ENCODE measurements at places on chromosomes 4 and X.

DNA sequence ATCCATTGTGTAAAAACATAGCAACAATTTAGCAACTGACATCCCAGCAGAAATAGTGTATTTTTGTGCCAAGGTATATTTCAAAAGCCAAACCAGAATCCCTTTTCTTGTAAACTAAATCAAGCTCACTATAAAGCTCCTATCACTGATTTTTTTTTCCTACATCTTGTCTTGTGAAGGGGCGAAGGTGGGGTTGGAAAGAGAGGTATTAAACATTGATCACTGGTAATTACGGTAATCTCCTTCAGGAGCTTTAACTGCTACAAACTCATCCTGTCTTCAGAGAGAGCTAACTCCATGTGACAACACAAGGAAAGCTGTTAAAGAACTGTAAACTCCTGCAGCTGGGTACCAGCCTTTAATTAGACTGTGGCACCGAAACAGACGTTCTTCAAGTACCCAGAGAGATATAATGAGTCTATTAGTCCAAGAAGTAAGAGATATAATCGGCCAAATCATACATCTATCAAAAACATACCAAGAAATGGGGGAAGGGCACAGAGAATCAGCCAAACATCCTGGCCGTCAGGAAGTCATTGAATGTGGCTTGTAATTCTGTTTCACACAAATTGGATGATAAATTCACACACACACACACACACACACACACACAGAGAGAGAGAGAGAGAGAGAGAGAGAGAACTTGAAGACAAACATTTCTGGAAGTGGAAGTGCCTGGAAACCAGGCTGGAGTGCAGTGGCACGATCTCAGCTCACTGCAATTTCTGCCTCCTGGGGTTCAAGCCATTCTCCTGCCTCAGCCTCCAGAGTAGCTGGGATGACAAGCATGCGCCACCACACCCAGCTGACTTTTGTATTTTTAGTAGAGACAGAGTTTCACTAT lies 111.9 kb upstream of the PPARGC1A start:
- DNase-seq, result no peak

GRCh38 chr4:171644430-171645057 lies 168.7 kb upstream of the GALNTL6 start:
- DNase-seq, result no peak

DNA sequence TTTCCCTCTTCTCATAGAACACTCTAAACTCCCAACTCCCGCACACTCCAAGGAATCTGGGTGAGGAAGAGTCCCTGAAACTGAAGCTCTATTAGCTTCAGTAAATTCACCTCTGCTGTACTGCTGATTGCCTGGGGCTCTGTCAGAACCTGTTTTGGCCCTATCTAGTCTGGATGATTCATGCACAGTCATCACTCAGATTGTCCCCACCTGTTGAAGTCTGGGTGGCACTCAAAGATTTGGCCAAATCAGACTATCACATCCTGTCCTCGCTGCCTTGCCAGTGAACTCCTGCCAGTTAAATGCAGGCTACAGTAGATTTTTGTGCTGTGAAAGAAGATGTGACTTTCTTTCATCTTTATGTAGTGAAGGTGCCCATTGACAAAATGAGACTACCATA lies 63.5 kb upstream of the EMCN start:
- no peak for DNase-seq

DNA sequence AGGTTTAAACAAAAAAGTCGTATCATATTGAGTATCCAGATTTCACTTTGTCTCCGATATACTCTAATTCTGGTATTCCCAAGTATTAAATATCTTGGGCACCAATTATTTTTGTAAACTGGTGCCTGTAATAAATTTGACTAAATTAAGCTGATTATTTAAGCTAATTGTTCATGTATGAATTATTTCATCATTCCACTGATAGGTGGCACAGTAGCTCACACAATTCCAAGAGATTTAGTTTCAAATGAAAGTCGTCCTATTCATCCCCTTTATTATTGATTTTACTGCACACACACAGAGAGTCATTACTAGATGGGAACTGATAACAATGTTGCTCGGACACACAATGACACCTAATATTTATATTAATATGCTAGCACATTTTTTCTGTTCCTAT lies 432.4 kb downstream of the DMD start:
- no peak for DNase-seq

GRCh38 chr4:94370533-94371254 lies 28.1 kb upstream of the HPGDS start:
- DNase-seq, result no peak

- DNase-seq, result peak; percentile 41
These were observed 25.7 kb upstream of the MND1 start for GRCh38 chr4:153318696-153319320.

GRCh38 chr4:22595684-22596083 lies 79.8 kb upstream of the ADGRA3 start:
- no peak for DNase-seq

DNA sequence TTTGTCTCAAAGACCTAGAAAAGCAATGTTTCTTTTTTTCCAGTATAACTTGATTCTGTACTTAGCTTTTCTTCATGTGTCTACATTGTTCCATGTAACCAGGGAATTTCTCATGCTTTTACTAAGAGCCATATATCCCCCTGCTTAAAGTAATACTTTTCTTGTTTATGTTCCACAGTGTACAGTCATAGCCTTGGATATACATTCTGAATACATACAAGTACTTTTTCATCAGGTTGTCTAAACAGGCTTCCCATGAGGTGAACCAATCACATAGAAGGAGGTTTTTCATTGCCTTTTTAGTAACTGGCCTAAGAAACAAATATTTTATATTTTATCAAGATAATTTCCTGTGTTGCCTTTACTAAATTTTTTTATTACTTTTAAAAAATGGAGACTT lies 52.8 kb downstream of the SLC2A9 start:
- DNase-seq, result no peak

DNA sequence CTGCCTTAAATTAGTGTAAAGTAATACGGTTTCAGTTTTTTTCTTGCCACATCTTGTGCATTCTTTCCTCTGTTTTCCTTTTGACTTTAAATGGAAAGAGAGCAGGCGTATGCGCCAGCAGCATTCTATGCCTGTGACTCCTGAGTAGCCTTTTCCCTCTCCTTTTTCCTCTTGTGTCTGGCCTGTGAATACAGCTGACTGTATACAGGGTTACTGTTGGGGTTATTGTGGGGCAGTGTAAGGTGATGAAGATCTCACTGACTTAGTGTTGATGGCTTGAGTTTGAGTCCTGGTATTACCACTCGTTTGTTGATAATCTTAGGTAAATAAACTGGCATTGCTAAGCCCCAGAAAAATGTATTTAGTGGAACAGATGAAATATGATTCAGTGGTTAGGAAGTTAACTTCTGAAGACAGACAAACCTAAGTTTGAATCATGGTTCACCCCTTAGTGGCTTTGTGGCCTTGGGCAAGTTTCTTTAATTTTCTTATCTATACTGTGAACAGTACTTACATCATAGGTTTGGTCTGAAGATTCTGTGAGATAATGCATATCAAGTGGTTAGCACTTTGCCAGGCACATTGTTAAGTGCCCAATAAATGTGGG lies 105.1 kb downstream of the FNIP2 start:
- DNase-seq, result no peak

DNA sequence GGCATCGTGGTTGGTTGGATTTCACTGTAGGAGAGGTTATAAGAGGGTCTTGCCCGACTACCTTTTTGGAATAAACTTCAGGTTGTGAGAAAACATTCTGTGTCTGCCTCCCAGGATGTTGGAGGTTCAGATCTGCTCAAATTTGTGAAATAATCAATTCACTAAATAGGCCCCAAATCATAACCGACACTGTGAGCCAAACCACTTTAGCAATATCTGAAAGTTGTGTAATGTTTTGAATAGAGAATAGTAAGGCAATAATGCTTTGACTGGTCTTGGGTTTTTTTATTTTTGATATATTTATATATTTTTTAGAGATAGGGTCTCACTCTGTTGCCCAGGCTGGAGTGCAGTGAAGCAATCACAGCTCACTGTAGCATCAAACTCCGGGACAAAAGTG lies 131.2 kb downstream of the GLRA3 start:
- no peak for DNase-seq

- no peak for DNase-seq
These were observed 21.6 kb upstream of the UBA1 start for GRCh38 chrX:47171996-47172395.

- peak; percentile 14 for DNase-seq
These were observed 56.4 kb downstream of the SPCS3 start for GRCh38 chr4:176376032-176376614.

GRCh38 chr4:15469402-15470127 lies at the start of gene CC2D2A:
TSS of gene CC2D2A (plus strand) at chr4:15469882. CDS start at chr4:15475933, 6,051 bp downstream.
- no peak for DNase-seq

GRCh38 chrX:9532349-9532748 lies 67.5 kb downstream of the TBL1X start:
- no peak for DNase-seq
